ENCODE measurements at places on chromosomes 4 and X.

DNA sequence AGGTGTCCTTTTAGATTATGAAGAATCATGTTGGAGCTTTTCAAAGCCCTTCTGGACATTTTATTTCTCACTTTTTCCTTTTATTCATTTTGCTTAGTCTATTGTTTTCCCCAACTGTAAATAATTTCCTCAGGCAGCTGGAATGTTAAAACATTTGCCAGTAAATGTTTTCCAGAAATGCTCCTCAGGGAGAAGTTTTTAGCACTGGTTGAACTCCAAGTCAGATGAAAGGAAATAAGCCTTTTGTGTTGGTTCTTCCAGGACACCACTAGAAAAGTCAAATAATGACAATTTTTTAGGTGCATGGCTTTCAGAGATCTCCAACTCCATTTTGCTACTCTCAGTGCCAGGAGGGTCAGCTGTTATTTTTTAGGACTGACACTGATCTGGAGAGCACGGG lies 127.9 kb downstream of the IL13RA2 start:
- no peak for DNase-seq

DNA sequence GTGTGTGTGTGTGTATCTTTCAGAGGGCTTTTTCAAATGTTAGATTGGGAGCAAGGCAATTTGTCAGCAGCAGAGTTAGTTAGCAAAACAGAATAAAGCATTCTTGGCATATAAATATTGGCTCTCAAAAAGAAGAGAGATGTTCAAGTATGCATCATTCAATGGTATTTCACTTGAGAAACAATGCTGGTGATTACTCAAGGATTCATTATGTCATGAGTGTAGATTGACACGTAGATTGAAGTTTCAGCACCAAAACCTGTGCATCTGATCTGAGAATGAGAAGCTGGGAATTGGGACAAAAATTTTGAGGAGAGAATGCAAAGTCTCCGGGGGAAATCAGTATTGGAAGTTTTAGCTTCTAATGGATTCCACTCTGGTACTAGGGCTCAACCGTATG lies 241.4 kb downstream of the FRMPD4 start:
- no peak for DNase-seq

- DNase-seq = no peak
Observed at GRCh38 chr4:137533855-137534254, 1.6 kb upstream of the PCDH18 start.

DNA sequence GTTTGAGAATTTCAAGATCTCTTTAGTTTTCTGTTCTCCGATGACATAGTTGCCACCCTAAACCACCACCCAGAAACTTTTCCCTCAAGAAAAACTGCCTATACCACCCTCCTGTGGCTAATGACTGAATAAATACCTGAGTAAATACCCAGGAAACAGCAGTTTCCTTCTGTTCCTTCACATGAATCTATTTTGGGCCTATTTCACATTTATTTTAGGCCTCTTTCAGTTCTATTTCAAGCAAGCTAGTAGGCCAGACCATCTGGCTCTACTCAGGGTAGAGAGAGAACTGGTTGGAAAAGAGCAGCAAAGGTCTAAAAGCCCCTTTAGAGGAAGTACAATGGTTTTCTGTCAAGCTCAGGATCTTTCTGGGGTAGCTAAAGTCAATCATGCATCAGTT lies 23.4 kb downstream of the ARHGEF9 start:
- no peak for DNase-seq

- no peak for DNase-seq
Observed at GRCh38 chr4:100882661-100883060, 364.8 kb upstream of the EMCN start.

GRCh38 chrX:43003204-43003565 lies 225.2 kb upstream of the PPP1R2C start:
- DNase-seq = no peak

DNA sequence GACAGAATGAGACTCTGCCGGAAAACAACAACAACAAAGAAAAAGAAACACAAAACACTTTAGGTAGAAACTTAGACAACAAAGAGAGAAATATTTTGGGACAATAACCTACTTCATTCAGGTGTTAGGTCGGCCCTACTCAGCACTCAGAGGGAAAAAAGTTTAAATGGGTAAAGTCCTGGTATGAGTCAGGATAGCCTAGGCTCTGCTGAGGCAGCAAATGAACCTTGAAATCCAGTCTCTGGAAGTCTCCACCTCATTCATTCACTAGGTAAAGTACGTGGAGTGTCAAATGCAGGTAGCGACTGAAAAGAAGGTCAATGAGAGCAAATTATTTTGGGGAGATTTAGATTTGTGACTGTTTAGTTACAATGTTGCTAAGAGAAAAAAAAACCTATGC lies 127.4 kb downstream of the FHDC1 start:
- DNase-seq = no peak

GRCh38 chrX:85573801-85574200 lies 194.3 kb upstream of the POF1B start:
- no peak for DNase-seq

DNA sequence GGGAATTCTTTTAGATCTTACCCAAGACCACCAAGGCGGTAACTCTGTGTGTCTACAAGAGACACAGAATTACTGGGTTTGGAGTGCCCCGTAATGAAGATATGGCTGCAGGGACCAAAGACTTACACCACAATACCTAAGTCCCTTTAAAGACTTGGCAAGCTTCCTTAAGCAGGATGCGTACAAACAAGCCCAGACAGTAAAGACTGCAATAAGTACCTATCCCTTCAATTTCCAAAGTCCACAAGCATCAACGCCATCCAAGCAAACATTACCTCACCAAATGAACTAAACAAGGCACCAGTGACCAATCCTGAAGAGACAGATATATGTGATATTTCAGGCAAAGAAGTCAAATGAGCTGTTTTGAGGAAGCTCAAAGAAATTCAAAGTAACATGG lies 42.3 kb upstream of the RNF128 start:
- no peak for DNase-seq

DNA sequence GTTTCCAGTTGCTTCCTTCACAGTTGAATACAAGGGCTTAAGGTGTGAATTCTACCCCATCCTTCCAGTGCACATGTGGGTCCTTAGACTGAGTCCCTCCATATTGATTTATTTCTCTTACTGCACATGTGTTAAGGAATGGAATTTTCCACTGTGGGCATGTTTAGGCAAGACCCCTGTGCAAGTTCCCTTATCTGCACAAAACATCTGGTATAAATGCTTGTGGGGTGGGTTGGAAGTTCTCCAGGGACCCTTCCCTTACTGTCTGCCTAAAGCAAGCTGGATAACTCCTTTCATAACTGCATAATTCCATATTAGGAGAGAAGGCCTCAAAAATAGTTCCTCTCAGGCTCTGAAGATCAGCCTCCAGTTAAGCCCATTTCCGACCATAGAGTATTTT lies 570.9 kb downstream of the ADGRL3 start:
- no peak for DNase-seq

DNA sequence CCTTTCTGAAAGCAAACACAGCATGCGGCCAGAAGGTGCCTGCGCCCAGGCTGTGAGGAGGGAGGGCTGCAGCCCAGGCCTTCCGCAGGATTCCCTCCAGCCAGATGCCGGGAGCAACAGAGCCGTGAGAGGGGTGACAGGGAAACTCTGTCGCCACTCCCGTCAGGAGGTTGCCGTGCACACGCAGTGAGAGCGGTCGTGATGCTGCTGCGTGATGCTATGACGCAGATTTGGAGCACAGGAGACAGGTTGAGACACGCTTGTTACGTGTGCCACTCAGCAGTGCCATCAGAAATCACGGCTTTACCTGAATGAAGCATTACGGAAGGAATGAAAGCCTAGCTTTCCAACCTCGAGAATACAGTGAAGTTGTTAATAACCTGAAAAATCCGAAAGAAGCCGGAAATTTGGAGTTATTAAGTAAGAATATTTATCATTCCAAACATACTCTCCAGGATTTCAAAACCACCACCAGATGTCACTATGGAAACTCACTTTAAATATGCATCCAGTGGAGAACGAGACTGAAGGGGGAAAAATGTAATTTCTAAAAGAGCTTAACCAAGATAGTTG lies 54.4 kb downstream of the FAT1 start:
- no peak for DNase-seq

DNA sequence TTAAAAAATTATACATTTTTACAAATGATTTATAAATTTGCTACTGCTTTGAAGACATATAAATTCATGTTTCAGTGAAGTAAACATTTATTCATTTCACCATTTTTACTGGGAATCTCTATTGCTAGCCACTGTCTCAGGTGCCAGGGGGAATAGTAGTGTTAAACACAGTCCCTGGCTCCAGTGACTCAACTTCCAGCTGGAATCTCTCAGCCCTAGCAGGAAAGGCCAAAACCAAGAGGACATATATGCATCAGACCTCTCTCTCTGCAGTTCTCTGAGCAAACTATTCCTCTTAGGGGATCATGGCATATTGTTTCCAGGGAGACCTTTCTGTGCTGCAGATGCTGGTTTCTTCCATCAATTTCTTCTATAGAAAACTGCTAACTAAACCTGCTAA lies 1009.0 kb upstream of the LCORL start:
- no peak for DNase-seq

DNA sequence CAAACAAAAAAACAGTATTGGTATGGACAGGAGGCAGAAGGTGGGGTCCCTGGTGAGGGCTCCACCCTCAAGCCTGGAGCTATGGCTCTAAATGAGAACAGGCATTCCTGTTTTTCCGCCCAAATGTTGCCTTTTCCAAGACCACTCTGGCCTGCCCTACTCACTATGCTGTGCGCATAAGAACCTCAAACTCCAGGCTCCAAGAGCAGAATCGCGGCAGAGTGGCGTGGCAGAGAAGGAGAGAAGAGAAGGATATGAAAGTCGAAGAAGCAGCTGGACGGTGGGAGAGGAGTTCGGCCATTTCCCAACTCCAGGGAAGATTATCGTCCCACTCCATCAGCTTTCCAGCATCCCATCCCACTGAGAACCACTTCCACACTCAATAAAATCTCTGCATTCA lies 207.8 kb downstream of the FAT4 start:
- DNase-seq = no peak

DNA sequence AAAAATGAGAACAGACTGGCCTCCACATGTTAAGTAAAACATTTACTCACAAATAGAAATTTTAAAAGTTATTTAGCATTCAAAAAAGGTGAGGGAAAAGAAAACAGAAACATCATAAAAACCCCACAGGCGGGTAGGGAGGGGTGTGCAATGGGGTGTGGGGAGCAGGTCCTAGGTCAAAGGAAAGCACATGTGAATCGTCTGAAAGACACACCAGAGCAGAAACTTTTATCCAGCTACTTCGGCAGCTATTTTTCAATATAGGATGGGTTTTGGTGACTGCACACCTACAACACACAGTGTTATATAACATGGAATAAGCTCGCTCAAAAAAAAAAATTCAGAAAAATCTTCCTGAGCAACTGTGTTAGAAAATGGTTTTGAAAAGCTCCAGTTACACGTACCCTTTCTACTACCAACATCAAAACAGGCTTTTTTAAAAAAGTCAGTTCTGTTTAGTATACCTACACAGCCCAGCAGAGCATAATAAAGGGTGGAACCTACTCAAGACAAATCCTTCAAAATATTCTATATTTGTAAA lies 1.6 kb downstream of the OTUD4 start:
- DNase-seq = no peak

DNA sequence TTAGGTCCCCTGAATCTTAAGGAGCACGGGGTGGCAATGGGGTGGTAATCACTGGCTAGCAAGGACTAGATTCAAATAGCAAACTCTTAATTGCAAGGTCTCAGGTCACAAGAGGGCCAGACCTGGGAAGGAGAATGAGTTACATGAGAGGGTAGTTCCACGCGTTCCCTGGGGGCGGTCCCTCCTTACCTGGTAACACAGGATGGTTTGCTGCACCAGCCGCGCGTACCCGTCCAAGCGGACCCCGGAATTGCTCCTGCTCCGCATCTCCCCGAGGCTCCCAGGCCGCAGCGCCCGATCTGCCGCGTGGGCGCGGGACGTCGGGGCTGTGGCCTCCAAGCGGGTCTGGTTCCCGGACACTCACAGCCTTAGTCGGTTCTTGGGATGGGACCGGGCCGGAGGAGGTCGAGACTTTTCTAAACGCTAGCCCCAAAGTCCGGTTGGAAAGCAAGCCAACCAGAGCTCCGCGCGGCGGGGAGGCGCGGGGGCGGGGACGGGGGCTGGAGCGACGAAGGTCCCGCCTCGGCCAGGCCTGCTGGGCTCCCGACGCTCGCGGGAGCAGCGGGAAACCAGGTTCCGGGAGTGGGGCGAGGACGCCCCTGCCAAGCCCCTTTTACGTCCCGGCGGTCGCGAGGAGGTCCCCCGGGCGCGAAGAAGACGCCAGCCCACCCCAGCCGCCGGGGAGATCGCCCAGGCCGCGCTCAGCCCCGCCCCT lies at the start of gene PHKA2:
Gene PHKA2, minus strand, starts transcription at position 449 of the 715 bp plus-strand sequence. Its CDS starts 182 bp downstream, at position 267.
- DNase-seq = no peak

DNA sequence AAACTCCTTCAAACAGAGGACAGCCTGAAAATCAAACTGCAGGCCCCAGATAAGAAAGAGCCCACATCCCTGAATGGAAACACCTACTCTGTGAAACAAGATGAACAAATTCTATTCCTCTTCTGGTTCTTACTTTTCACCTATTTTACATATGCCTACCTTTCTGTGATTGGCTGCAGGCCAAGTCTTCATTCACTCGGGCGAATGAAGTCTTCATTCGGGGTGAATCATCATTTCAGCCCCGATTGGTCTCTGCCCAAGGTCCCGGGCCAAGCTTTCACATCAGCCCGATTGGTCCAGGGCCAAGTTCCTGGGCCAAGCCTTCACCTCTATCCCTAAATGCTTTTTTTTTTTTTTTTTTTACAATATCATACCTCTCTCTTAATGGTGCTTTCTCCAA lies 529.8 kb upstream of the ACTRT1 start:
- DNase-seq = no peak

DNA sequence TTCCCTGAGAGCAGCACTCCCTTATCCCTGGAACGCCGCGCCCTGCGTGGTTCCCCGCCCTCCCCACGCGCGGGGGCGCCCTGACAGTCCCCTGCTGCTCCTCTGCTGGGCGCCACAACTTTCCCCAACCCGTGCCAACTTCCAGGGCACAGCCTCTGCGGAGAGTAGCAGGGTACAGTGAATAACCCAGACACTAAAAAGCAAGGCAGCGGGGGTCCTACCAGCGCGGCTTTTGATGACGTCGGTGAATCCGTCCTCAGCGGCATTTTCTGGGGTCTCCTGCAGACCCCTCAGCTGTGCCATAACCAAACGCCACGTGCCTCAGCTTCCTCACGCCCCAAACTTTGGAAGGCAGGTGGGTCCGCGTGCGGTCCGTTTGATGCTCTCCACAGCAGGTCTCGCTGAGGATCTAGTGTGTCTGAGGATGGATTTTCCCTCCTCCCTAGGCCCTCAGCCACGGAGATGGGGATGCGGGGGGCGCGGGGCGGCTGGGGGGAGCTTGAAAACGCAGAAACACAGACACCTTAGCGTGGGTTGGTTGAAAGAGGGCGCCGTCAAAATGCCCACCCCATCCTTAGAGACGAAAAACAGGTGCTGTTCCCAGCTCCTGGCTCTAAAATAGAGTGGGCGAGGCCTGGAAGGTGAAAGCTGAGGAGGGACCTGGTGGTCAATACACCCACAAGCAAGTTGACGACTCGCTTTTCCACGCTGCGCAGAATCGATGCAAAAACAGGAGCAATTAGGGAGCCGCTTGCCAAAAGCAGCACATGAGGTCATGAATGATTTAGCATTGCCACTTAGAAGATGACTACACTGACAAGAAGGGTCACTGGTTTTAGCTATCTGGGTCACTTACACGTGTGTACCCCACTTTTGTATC lies 405.6 kb downstream of the FAM47A start:
- DNase-seq = no peak

GRCh38 chr4:1003271-1004070 lies 8.0 kb upstream of the FGFRL1 start:
- no peak for DNase-seq
